ENCODE measurements at places on chromosomes 5 and 9.

DNA sequence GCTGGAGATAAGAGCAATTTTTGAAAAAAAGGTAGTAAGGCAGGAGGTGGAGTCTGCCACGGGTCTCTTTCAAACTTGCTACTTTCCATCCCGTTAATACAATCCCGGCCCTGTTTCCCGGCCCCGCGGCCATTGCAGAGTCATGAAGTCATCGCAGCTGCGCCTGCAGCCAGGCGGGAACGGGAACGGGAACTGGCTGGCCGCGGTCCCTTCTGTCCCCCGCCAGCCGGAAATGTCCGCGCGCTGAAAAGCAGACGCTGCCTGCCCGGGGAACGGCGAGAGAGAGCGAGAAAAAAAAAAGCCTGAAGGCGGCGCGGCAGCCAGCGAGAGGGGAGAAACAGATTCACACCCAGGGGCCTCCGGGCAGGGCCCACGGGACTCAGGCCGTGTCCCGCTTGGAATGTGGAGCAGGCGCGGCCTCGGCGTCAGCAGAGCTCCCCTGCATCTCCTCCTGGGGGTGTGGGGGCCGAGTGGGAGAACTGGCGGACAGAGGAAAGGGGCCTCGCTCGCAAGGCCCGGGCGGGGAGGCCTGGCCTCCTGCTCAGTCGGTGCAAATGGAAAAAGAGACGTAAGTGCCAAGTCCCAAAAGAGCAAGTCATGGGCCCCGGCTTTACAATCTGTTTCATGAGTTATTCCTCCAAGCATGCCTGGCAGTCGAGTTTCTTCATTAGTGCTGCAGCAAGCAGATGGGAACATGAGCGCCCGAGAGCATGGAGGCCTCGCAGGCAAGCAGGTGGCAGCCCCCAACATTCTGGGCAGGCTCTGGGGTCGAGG is 201.2 kb upstream of the GAS1 start:
- DNase-seq: no peak

DNA sequence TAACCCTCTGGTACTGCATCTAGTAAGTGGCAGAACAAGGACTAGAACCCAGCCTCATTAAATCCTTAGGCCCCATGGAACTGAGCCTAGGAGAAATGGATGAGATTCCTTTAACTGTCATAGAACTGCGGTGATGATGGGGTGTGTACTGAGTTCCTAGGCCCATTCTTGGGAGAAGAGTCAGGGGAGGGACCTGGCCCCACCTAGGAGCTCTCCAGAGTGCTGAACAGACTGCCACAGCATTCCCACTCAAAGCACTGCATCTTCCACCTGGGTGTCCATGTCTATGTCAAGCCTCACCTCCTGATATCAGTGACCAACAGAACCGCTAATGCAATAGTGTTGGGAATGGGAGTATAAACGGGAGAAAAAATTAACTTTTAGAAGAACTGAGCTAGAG is 36.6 kb downstream of the TTLL11 start:
- no peak for DNase-seq

- DNase-seq: no peak
Measured at GRCh38 chr5:39301406-39301805, 62.9 kb downstream of the C9 start.

- DNase-seq: no peak
Measured at GRCh38 chr5:25744908-25745307, 1100.1 kb upstream of the CDH10 start.

DNA sequence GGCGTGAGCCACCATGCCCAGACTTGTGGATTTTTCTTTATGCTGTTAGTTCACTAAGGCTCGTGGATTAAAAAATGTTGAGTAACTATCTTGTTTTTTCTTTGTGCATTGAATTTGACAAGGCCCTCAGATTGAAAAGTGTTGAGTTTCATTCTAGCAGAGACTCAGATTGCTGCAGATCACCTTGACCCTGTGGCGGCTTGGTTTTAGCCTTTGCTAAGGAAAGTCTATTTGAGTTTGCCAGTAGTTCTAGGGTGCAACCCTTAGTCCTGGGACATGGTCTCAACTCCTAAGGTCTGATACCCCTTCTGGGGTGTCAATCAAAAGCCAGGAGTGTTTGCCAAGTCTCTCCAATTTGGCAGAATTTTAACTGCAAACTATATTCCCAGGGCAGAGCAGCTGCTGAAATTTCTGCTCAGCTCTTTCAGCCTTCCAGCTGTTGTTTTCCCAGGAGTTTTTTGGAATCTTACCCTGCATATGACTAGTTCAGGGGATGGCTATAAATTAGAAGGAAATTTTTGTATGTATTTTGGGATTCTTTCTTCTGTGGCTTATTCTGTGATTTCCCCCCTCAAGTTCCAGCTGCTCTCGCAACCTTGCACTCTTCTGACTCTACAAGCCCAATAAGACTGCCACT is 84.3 kb upstream of the HAND1 start:
- DNase-seq: no peak

DNA sequence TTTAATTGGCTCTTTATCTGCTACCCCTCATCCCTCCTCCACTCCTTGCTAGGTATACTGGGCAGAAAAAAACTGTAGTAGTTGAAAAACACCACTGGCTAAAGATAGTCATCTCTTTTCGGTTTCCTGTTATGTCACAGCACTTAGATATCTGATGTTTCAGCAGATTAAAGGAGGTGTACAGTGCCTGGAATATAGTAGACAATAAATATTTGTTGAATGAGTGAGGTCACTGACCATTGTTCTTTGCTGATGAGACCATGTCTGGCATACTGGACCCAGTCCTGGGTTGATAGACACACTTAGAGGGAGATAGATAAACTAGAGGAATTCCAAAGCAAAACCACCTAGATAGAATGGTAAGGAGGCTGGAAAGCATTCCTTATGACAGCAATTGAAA is 3.2 kb downstream of the GRPEL2 start:
- no peak for DNase-seq

- no peak for DNase-seq
Measured at GRCh38 chr9:85178474-85178873, 508.9 kb downstream of the NTRK2 start.

GRCh38 chr5:164370841-164371240 is 865.4 kb downstream of the MAT2B start:
- no peak for DNase-seq
